ENCODE measurements at places on chromosomes 3 and 15.

DNA sequence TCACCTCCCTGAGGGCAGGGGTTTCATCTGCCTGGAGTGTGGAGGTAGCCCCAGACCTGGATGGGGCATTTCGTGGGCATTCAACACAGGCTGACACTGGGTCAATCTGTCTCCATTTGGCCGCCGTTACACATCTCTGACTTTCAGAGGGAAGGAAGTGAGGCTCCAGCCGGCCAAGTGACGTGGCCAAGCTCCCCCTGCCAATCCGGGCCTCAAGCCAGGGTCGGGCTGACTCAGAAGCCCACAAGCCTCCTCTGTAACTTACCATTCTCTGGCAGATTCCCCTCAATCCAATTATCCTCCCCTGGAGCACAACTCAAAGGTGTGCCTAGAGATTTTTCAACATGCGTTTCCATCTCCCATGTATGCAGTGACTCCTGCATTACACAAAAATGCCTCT is 227.6 kb downstream of the KLF13 start:
- DNase-seq = no peak

GRCh38 chr3:48503401-48504050 is 448 bp downstream of the SHISA5 start:
- peak; percentile 12 for DNase-seq

- DNase-seq = no peak
Measured at GRCh38 chr3:196736670-196737374, 2.8 kb upstream of the PAK2 start.

- no peak for DNase-seq
Measured at GRCh38 chr3:56862352-56863062, 60.8 kb upstream of the ARHGEF3 start.

GRCh38 chr3:149273096-149273751 is 51.6 kb upstream of the CP start:
- DNase-seq = peak; percentile 88

DNA sequence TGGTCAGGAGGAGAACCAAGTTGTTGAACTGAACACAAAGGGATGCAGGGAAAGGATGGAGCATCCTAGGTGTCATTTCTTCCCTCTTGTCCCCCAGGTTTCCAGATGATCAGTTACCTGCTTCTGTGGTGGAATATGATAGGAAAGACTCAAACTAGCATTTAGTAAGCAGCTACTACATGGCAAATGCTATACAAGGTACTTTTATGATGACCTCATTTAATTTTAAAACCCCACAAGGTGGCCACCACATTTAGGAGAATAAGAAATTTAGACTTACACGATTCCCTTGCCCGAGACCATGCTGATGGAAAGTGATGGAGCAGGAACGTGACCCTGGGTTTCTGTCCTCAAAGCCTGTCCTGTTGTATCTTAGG is 40.9 kb downstream of the CCR4 start:
- no peak for DNase-seq

- no peak for DNase-seq
Measured at GRCh38 chr15:29127506-29128430, 141.9 kb downstream of the NSMCE3 start.

- DNase-seq = no peak
Measured at GRCh38 chr3:71056327-71056726, 527.2 kb downstream of the FOXP1 start.

GRCh38 chr3:143429628-143430514 is 310.3 kb downstream of the CHST2 start:
- DNase-seq = no peak

DNA sequence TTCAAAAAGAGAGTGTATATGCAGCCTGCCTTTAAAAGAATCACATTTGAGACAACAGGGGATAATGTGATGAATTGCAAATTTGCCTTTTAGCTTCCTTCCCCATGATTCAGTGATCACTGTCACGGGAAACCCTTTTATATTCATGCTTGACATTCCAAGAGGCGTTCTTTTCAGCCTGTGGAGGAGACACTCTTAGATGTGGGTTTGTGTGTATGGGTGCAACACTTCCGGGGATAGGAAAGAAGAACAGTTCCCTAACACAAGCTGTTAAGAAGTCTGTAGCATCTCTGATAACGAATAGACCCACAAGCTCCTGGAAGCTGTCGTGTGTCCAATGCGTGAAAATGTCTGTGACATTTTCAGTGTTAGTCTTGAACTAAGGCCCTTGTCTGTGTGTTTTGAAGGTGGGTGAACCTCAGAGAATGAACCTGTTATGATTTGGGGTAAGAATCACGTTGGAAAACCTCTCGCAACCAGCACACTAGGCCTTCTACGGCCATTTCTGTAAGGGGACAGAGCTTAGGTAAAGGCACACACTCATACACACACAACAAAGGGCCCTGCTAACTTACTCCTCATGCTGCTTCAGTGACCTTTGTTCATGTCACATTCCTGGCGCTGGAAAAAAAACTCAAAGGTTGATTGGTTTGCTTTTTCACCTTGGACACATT is 229.2 kb upstream of the ST8SIA2 start:
- DNase-seq = no peak

DNA sequence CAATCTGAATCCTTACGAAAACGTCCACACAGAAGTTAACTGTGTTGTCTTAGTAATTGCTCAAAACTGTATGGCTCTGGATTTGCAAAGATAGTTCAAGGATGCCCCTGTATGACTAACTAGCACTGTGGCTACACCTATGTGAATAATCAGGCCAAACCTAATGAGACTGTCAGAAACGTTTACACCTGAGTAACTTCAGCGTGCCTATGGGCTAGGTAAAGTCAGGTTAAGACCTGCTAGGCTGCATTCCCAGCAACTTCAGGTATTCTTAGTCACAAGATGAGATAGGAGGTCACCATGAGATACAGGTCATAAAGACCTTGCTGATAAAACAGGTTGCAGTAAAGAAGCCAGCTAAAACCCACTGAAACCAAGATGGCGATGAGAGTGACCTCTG is 87.8 kb upstream of the PLXND1 start:
- no peak for DNase-seq

DNA sequence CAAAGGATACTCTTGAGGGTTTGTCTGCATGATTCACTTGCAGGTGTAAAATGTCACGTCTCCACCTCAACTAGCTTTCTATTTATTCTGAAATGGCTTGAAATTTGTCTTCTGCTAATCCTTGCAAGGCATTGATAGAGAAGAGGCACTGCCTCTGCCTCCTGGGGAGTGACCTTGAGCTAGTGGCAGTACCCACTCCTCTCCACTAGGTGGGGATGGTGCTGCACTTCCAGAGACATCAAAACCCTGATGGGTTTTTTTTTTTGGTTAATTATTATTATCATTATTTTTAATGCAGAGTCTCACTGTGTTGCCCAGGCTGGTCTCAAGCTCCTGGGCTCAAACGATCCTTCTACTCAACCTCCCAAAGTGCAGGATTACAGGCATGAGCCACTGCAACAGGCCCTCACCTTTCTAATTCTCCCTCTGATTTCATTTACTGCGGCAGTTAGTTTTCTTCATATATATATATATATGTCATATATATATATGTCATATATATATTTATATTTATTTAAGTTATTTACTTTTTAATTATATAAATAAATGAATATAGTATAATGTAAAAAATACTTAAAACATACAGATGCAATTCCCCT is 117.6 kb upstream of the EIF1B start:
- peak; percentile 68 for DNase-seq

GRCh38 chr3:37833302-37834186 is 28.1 kb upstream of the CTDSPL start:
- DNase-seq = no peak

- DNase-seq = no peak
Measured at GRCh38 chr3:49465270-49466034, 4.6 kb upstream of the DAG1 start.

DNA sequence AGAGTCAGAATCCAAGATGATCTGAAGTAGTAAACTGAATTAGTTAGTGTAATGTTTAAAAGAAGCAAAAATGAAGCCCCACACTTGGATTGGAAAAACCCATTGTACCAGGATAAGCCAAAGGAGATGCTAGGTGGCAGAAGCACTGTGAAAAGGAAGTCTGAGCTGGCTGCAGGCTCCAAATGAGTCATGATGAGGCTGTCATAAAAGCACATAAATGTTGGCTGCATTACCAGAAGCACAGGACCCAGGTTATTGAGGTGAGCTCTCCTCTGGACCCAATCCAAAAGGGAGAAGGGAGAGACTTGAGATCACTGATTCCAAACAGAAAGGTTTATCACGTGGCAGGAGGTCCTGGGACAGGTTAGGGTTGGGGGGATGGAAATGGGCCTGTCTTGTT is 3.2 kb upstream of the ACAN start:
- DNase-seq = no peak

DNA sequence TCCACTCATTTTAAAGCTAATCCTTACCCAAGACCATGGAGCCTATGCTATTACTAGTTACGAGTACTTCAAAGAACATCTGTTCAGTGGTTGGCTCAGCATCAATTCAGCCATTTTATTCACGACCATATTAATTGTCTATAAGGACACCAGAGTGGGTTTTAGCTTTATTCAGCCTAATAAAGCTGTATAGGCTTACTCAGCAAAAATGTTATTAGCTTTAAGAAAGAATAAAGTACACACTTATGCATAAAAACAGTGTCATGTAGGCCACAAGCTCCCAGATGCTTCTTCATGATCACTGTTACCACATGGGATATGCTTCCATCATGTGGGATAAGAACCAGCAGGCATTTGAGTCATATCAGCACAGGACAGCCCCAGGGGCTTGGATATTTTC is 87.4 kb upstream of the GPR149 start:
- no peak for DNase-seq

DNA sequence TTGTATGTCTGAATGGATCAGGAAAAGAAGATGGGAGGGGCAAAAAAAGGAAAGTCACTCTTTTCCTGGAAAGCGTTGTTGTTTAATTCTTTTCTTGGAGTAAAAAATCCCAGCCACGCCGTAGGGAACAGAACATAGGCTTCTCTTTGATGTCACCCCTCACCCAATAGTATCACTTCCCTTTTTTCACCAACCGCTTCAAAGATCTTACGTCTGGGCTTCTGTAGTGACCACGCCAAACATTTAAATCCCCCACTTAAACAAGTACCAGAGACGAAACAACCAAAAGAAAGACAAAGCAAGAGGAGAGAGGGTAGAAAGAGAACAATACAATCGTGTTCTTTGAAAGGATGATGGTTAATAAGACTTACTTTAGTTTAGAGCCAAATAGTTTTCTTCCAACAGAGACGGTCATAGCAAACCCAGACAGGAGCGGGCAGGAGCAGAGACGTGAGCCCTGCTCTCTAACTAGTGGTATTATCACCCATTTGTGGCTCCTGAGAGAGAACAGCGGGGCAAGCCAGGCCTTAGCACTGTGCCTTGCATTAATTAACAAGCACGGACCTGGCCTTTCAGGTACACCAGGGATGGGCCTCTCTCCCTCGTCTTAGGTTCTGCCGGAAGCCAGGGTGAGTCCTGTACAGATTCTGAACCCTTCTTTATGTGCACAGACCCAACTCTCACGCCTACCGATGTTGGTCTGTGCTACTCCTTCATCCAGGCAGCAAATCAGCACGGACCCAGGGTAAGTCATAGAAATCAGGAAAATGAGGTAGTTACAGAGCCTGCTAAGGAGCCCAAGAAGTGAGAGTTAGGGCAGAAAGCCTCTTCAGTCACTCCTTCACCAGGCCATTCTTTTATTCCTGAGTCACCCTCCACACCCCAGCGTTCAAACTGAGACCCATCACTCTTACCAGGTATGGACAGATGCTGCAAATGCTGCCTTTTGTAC is 28.2 kb upstream of the BCL6 start:
- peak; percentile 90 for DNase-seq

- no peak for DNase-seq
Measured at GRCh38 chr15:48930735-48931134, 33.0 kb downstream of the SHC4 start.

- DNase-seq = no peak
Measured at GRCh38 chr3:155339052-155339451, 45.6 kb upstream of the STRIT1 start.

GRCh38 chr3:148866261-148866660 is 1.2 kb downstream of the CPA3 start:
- DNase-seq = no peak

DNA sequence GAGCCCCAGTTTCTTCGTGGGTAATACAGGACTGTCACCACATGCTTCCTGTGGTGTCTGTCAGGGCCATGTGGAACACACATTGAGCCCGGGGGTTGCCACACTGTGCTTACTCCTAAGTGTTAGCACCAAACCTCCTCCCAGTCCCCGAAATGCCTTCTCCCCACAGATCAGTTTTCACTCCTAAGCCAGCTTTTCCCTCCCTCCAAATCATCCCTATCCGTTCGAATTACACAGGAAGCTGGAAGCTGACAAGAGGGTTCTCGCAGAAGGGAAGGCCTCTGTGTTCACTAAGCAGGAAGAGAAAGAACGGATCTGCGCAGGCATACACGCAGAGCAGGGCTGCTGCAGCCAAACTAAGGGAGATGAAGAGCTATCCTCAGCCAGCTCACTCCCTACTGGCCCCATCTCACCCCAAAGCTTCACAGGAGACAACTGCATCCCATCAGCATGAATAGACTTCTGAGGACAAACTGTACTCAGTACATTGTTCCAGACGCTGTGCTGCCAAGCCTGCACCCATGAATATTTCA is 32.3 kb downstream of the XXYLT1 start:
- DNase-seq = no peak

DNA sequence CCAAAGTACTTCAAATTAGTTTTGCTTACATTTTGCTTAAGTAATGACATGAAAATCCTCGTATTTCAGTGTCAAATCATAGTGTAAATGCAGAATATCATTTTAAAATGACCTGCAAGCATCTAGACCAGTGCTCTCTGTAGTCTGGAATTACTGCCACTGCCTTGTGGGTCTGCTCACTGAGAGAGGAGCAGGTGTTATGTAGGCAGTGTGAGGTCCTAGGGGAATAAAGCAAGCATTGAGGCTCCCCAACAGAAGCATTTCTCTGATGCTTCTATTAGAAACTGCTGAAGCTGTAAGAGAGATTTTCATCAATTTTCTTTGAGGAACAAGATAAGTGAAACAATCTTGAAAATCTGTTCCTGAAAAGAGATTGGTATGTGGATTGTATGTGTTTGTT is 253.2 kb downstream of the BBX start:
- DNase-seq = no peak
